ENCODE measurements at places on chromosomes 5 and 9.
A peak's percentile ranks its signal among the peaks of the same experiment; 100 is the strongest.

DNA sequence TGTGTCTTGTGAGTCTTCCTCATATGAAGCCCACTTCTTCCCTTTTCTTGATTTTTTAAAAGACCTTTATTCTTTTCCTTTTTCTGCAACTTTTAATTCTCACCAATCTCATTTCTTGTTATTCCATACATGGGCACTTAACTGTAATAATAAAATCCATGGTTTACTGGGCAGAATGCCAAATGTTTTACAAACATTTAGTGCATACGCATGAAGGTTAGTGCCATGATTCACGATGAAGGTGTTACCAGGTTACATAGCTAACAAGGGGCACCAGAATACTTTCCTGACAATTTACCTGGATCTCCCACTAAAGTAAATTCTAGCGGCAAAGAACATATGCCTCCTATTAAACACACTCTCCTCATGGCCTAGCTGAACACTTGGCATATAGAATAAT is 28.5 kb downstream of the MAN2A1 start:
- DNase-seq = no peak

GRCh38 chr5:149915392-149916260 is 29.0 kb downstream of the PDE6A start:
- no peak for DNase-seq

GRCh38 chr5:136521696-136522095 is 156.4 kb upstream of the TRPC7 start:
- DNase-seq = no peak

GRCh38 chr5:171493646-171494393 is 74.4 kb downstream of the FGF18 start:
- no peak for DNase-seq

- no peak for DNase-seq
Observed at GRCh38 chr9:107874591-107875369, 385.2 kb upstream of the KLF4 start.

DNA sequence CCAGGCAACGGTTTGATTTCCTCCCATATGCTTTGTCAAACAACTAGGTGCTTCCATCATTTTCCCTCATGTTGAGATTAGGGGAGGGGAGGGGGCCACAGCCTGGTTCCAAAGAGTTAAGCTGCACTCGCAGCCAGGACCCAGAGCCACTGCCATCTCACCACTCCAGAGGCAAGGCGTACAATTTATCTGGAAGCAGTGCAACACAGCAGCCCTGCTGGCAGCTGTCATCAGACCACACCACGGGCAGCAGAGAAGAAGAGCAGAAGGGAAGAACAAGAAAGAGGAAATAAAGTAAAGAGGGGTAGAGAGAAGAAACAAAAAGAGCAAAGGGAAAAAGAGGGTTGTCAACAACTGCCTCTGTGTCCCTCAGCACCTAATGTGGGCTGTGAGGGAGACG is 38.9 kb downstream of the MED27 start:
- DNase-seq = no peak

GRCh38 chr5:127589309-127590030 is 59.4 kb upstream of the CTXN3 start:
- DNase-seq = no peak

GRCh38 chr5:108251350-108251749 is 130.5 kb downstream of the FBXL17 start:
- DNase-seq = no peak

- DNase-seq = peak; percentile 55
Observed at GRCh38 chr9:35826071-35826701, 2.3 kb downstream of the FAM221B start.

DNA sequence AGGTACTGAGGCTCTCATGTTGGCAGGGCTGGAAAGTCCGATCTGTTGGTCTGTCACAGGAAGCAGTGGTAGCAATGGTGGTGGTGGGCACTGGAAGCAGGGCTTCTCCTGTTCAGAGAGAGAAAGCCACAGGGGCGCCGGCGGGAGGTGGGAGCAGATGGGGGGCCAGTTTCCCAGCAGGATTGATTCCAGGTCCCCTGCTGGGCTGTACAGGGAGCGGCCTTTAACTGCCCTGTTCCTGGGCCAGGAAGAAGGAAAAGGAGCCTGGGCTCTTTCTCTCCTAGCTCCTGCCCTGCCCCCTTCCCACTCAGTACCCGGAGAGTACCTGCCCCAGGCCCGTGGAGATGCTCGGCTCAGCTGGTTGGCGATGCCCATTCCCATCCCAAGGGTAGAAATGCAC is 2.6 kb upstream of the DAB2IP start:
- DNase-seq = no peak

- no peak for DNase-seq
Observed at GRCh38 chr9:34382879-34383278, 6.2 kb upstream of the MYORG start.

DNA sequence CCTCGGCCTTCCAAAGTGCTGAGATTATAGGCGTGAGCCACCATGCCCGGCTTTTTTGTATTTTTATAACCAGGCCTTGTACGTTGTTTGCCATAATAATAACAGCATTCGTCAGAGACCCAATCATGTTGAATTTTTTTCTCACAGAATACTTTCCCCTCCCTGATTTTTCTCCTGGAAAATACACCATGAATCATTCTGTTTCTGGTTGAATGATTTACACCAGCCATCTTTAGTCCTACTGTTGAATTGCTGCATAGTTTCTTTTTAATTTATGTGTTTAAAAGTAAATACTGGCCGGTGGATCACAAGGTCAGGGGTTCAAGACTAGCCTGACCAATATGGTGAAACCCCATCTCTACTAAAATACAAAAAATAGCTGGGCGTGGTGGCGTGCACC is 3.5 kb downstream of the CNOT8 start:
- DNase-seq = no peak

DNA sequence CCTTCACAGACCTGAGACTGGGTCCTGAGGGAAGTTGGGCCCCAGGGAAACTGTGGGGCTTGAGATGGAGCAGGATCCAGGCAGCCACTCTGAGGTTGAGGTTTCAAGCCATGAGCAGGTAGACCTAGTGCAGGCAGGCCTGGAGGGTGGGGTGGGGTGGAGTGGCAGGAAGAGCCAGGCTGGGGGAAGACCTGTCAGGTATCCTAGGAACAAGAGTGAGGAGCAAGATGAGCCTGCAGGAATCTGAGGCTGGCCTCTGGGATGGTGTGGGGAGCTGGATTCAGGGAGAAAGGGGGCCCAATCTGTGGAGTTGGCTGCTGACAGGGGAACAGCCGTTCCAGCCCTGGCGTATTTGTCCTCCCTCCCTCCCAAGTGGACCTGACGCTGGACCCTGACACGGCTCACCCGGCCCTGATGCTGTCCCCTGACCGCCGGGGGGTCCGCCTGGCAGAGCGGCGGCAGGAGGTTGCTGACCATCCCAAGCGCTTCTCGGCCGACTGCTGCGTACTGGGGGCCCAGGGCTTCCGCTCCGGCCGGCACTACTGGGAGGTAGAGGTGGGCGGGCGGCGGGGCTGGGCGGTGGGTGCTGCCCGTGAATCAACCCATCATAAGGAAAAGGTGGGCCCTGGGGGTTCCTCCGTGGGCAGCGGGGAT is 9.8 kb downstream of the RACK1 start:
- no peak for DNase-seq

GRCh38 chr5:177066224-177066623 is 20.5 kb upstream of the FGFR4 start:
- no peak for DNase-seq

DNA sequence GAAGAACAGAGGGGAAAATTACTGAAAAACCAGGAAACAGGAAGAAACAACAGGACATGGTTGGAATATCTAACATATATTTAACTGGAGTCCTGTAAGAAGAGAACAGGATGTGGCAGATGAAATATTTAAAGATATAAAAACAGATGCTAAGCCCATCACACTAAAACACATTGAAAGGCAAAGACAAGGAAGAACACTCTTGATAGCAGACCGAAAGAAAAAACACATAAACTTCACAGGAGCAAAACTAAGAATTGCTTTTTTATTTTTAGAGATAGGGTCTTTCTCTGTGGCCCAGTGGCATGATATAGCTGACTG is 324.4 kb upstream of the ARRDC3 start:
- no peak for DNase-seq

DNA sequence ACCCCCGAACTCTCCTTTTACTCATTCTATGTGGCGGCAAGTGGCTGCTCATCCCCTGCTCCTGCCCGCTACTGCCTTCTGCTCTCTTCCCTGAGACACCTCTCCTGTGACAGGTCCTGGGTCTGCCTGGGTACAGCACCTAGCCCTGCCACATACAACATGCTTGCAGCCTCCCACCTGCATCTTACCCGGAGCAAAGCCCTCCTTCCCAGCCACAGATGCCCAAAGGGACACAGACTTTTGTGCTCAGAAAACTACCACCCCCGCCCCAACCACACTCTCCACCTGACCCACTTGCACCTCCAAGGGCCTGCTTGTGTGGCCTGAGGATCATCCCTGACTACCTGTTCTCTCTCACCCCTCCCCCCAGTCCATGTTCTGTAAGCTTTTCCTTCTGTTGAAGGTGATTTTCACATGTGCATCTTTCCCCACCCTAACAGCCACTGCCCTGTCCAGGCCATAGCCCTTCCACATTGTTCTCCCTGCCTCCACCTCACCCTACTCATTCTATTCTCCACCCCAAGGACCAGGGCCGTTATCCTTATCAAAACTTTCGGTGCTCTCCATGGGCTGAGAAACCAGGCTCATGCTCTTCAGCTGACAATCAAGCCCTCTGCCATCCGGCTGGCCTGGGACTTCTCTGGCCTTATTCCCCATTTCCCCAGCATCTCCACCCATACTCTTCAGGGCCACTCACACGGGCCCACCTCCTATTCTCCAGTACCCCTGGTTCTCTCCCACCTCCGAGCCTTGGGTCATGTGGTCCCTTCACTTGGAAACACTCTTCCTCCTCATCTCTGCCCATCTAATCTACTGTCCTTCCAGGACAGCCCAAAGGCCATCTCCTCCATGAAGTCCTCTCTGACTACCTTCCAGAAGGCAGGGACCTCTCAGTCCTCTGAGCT is 46.4 kb upstream of the ALDH1B1 start:
- DNase-seq = no peak

DNA sequence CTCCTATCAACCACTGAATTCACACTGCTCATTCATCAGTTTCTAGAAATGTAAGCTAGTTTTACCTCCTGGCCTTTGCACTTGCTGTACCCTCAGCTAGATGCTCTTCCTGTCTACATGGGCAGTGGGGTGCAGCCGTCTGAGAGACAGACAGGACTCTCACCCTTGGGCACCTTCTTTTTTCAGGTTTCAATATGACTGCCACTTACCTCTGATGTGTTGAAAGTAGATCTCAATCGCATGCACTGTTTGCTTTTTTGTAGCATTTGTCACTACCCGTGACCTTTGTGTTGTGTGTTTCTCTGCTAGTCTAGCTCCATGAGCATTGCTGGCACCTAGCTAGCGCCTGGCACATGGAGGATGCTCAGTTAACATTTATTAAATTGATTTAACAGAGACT is 403.1 kb upstream of the TRPC7 start:
- DNase-seq = no peak

DNA sequence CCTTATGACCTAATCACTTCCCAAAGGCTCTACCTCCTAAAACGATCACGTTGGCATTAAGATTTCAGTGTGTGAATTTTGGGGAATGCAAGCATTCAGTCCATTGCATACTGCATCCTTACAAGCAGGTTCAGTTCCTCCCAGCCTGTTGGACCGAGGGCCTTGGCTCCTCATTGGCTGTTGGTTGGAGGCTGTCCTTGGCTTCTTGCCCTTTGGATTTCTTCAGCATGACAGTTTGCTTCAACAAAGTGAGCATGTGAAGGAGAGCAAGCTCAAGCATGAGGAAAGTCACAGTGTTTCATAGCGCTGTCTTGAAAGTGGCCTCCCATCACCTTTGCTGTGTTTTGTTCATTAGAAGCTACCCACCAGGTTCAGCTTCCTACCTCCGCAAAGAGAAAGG is 109.5 kb downstream of the GADD45G start:
- no peak for DNase-seq

DNA sequence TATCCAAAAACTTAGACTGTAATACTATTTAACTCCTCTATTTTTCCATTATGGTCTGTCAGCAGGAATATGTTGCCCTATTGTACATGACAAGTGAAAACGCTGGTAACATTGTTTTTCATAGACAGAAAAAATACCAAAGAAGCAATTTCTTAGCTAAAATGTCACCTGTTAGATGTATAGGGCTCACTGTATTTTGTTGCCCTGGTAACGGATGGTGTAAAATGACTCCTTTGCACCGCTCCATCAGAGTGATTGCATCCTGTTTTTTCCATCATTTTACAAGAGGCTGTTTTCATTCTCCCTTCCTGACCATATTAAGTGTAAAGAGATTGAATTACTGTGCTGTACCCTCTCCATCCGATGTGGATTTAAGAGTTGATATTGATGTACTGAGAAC is 460.1 kb upstream of the TLE4 start:
- no peak for DNase-seq

GRCh38 chr5:151509836-151510235 is 62.4 kb downstream of the SLC36A1 start:
- DNase-seq = no peak

DNA sequence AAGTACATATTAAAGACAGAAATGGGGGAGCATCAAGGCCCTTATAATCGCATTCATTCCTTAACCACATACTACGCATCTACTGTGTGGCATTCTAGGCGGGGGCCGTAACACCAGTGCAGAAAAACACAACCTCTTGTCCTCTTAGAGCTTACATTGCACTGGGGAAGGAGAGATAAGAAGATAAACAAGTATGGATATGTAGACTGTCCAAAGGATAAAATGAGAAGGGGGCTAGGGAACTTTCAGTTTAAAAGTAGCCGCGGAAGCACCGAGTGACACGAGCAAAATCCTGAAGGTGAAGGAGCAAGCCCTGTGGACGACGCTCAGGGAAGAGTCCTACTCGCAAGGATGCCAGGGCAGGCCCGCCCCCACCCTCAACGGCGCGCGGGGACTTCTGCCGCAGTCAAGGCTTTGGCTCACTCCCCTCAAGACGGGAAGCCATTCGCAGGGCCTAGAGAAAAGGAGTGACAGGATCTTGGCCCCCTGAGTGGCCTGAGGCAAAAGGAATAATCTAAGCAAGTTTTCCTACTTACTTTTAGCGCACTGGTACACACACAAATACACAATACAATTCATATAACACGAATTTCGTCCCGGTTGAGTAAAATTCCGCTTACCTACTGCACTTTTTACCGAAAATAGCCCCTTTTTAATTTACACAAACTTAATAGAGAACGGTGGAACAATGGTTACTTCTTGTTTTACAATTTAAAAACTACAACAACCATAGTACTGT is 1.3 kb upstream of the NIPBL start:
- DNase-seq = peak; percentile 23

GRCh38 chr9:123339666-123340510 is 16.1 kb upstream of the CRB2 start:
- peak; percentile 22 for DNase-seq

GRCh38 chr9:88233091-88233490 is 94.8 kb upstream of the SPATA31C2 start:
- DNase-seq = no peak

- DNase-seq = no peak
Observed at GRCh38 chr5:81068063-81068462, 107.9 kb downstream of the RASGRF2 start.

All from CD4-positive, alpha-beta T cell treated with Interleukin-15 for 4 hours (primary cell).